Kidney epithelial cell (primary cell): ENCODE measurements at places on chromosomes 12 and 14. TPM values are rescaled to one million over a fixed set of nuclear protein-coding genes. Genes with fewer than 3 reads are reported as not detected.

DNA sequence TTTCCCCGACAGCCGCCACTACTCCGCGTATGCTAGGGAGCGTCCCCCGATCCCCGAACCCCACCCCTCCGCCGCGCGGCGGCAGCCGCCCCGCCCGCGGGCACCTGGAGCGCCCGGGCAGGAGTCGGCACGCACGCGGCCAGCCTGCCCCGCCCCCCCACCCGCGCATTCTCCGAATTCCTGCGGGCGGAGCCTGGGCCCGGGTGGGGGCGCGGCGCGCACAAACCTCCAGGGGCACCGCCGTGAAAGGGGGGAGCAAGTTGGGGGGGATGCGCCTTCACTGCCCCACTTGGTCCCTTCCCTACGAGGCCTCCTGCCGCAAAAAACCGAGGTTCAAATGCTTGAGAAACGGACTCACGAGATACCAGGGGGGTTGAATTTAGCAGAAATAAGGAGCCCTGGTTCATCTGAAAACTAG lies 1.7 kb downstream of the AJUBA start:
- no peak for DNase-seq

GRCh38 chr14:100294213-100294962 lies 11.9 kb downstream of the SLC25A29 start:
- no peak for DNase-seq

DNA sequence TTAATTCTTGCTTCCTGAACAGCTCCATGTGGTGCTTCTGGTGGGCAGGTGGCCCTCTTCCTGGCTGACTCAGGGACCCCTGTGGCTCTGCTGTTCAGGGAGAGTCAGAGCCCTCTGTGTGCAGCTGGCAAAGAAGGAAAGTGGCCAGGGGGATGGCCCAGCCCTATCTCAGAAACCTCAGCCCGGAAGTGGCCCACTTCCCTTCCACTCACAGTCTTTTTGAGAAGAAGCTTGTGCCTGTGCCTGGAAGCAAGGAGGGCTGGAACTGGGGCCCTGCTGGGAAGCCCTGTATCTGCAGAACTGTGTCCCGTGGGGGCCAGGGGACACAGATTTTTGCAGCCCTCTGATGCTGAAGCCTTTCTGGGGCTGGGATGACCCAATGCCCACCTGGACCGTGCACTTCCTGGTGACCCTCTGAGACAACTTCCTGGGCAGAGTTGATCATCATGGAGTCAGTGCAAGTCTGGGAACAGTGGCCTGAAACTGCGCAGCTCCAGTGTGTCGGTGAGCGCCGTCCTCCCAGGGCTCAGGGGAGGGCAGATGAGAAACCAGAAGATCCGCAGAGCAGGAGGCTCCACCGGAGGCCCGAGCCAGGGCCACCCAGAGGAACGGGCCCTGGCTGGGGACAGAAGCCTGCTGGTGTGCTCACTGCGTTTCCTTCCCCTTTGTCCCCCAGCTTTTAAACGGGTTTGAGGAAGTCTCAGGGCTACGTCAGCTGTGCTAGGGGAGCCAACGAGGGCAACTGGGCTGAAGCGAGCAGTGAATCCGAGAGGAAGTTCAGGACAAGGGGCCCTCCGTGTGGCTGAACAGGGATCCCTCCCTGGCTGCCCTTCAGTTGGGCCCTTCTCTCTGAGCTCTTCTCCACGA lies 217.4 kb upstream of the RTL1 start:
- DNase-seq = no peak

GRCh38 chr12:6839482-6840201 lies 1.1 kb upstream of the GNB3 start:
- no peak for DNase-seq

GRCh38 chr12:89768586-89769482 lies 60.2 kb upstream of the ATP2B1 start:
- DNase-seq = peak; percentile 85

GRCh38 chr12:114447799-114448617 lies 42.1 kb upstream of the TBX5 start:
- no peak for DNase-seq

The MMP19 gene
- 0.07 and 0.08 TPM in 2 replicates for total RNA-seq

The SNX6 gene
- total RNA-seq = 185 and 267 TPM in 2 replicates

The FITM1 gene
- total RNA-seq = not detected in 2 replicates

The C12orf60 gene
- total RNA-seq = 4.7 and 4.9 TPM in 2 replicates

The KRT6C gene
- not detected in 2 replicates for total RNA-seq

The LHX5 gene
- 0.34 and 0.50 TPM in 2 replicates for total RNA-seq

The HEATR5A gene
- 12.4 and 18.8 TPM in 2 replicates for total RNA-seq

DNA sequence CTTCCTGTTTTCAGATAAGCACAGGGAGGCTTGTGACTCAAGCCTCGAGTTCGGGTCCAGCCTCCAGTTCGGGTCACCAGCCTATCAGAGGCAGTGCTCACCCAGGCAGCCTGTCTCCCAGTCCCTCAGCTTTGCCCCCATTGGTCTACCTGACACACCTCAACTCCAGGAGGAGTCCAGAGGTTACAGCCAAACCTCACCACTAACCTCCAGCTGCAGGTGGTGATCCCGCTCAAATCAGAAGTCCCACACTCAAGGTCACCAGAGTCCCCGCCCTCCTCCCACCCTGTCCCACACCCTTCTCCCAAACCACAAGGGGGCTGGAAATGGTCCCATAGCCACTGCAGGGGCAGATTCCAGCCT lies 42.1 kb downstream of the KDM2B start:
- no peak for DNase-seq

DNA sequence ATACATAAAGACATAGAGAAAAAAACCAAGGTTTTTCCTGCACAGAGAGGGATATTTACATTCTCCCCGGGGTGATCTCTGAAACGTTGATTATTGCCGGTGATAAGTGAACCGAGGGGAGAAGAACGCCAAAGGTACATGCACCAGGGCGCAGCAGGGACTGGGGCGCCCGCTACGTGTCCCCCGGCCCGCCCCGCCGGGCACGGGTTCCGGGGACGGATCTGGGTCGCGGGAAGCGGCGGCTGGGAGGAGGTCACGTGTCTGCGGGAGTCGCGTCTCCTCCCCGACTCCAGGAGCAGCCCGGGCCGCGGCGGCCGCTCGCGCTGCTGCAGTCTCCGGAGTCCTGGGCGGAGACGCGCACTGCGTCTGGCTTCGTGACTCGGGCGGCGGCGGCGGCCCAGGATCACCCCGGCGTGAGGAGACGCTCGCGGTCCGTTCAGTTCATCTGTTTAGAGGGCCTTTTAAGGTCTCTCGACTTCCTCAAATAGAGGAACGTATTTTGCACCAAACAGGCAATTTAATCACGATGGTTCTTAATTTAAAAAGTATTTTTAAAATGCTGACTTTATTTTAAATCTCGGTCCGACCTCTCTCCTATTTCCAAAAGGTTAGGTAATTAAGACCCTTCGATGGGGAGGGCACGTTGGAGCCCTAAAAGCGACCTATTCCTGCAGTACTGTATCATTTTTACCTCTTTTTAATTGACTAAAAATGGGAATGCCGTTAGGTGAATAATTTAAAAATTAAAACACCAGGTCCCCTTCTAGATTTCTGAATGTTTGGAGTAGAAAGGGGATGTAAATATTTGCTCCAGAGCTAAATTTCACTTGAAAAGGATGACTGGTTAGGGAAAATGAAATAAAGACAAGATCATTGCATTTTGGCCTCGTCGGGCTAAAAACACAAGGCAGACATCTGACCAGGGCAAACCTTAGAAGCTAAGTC lies 1.8 kb upstream of the BHLHE41 start:
- DNase-seq = no peak
